Stimulated activated naive CD4-positive, alpha-beta T cell treated with Interleukin-2 at 50 U/mL for 16 hours (primary cell): ENCODE measurements at places on chromosomes 7 and 10.

DNA sequence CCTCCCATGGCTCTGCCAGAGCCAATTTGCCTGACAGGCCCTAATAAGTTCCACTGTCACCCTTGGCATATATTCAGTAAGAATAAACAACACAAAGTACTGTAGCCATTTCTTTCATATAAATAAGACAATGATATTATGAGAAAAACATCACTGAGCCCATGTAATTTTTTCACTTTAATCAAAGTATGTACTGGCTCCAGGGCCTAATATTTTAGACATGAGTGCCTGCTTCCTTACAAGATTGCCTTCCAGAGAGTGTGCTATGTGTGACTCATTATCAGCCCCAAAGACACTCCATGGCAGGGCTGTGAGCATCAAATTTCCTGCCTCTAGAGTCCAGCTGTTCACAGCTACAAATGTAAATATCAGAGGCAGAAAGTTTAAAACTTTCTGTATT is 297.6 kb downstream of the LHFPL3 start:
- no peak for DNase-seq

DNA sequence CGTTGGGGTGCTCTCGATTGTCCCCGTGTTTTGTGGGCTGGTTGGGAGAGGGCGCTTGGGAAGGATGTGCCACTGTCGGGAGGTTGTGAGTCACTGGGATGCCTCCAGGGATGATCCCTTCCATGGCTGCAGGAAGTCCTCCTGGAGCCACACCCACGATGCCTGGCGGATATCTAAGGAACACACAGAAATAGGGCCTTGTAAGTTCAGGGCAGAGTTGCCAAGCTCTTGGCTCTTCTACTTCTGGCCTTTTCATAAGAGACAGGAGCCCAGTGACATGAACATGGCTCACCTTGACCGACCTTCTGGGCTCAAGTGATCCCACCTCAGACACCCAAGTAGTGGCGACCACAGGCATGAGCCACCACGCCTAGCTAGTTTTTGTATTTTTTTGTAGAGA is 47.6 kb downstream of the ZRANB1 start:
- no peak for DNase-seq

- DNase-seq, result no peak
These were observed 6.7 kb downstream of the TWIST1 start for GRCh38 chr7:19110776-19111175.

GRCh38 chr10:59104186-59104585 is 72.3 kb upstream of the PHYHIPL start:
- DNase-seq, result no peak

DNA sequence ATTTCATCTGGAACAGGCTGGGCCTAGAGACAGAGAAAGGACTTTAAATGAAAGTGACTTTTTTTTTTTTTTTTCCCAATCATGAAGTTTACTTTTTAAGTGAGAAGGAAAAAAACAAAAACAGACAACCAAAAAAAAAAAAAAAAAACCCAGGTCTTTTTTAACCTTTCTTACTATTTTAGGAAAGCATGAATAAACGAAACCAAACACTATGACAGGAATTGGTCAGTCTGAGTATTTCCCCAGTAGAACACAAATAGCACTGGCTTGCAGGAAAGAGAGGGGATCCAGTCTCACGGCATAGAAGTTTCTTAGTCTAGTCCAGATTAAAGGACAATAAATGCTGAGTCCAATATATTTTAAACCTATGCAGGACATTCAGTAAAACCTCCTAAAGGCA is 180.5 kb upstream of the CCDC6 start:
- DNase-seq, result no peak

DNA sequence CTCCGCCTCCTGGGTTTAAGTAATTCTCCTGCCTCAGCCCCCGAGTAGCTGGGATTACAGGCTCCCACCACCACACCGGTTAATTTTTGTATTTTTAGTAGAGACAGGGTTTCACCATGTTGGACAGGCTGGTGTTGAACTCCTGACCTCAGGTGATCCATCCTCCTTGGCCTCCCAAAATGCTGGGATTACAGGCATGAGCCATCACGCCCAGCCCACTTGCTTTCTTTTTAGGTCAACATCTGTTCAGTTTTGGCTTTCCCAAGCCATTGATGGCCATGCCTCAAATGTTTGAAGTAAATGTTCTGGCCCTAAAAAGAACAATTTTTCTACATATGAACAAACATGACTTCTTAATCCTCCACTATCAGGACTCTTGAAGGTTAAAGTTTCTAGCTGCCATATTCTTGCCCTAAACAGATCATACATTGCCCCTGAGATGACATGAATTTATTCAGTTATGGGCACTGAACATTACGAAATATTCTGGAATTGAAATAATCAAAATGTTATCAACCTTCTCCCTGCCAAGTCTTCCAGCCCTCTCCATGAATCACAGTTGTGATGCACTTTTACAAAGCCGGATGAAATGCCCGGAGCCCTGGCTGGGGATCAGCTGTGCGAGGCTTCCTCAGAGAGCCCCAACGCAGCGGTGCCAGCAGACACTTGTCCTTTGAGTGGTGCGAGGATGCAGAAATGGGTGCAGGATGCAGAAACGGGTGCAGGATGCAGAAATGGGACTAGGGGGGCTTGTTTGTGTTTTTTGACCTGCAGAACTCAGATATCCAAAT is 2.9 kb downstream of the MRLN start:
- DNase-seq, result no peak

DNA sequence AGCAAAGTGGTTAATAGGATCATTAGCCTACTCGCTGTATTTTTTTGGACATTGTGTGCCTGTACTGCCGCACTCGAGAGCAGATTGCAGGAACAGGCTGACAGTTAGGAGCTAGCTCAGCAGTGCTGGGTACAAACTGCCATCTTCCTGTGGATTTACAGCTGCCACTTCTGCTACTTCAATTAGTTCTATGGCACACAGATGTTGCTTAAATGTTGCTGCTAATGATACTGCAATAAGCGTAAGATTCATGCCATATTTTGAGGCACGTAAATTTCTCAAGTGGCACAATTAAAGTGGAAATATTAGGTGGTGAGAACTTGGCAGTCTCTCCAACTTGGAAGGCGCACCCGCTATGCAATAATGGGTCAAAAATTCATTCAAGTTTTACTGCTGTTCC is 171.9 kb downstream of the EBF3 start:
- DNase-seq, result no peak

DNA sequence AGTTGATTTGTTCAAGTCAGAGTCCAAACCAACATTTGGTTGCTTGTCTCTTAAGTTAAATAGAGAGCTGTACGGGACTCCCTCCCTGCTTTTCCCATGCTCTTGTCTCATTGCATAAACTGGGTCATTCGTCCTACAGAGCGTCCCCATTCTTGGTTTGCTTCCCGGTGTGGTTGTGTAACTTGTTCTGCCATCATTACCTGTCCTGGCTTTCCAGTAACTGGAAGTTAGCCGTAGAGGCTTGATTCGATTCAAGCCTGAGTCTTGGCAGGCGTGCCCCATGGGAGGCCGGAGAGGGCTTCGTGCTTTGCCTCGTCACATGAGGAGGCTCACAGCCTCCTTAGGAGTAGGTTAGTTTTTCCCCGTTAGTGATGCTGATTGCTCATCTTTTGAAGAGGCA is 40.2 kb downstream of the FBH1 start:
- no peak for DNase-seq

GRCh38 chr7:46218461-46219200 is 297.6 kb upstream of the IGFBP3 start:
- DNase-seq, result no peak

- DNase-seq, result no peak
These were observed 521 bp downstream of the LIMK1 start for GRCh38 chr7:74083928-74084721.

GRCh38 chr7:110921595-110922151 is 169.3 kb upstream of the LRRN3 start:
- no peak for DNase-seq

GRCh38 chr7:32347244-32347828 is 142.8 kb downstream of the LSM5 start:
- DNase-seq, result no peak

DNA sequence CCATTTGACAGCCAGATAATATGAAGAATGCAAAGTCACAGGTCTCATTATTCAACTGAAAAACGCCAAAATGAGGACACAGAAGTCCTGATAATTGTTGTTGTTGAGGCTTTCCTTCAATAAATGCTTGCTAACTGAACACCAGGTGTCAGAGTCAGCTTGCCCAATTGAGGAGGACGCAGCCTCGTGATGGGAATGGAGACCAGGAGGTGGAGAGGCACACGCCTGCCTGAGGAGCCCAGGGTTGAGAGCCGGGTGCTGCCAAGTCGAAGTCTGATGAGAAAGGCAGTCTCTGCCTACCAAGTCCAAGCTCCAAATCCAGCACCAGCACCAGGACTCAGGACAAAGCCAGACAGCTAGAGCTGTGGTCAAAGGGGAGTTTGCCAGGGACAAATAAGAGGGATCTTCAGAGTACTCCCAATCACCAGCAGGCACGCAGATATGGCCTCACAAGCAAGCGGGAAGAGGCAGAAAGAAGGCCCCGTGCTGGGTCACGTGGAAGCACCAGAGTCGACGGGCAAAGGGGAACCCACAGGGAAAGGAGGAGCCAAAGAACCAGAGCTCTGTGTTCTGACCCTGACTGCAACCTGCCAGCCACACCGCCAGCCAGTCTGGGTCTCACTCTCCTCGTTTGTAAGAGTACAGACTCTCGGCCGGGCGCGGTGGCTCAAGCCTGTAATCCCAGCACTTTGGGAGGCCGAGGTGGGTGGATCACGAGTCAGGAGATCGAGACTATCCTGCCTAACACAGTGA is 47.6 kb downstream of the VOPP1 start:
- DNase-seq, result no peak

DNA sequence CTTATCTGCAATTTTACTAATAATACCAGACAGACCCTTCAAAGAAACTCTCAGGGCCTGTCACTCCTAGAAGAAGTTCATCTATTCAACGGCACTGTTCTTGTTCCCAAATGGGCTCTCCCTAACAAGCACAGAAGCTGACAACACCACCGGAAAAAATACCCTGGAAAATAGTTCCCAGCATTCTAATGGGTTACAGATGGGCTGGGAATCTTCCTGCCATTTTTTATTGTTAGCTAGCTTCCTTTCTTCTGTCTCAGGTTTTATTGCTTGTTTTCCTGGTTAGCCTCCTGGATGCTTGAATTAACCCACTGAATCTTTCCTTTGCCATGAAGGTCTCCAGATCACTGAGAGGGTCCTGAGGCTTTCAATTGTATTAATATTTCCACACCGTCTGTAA is 689.8 kb upstream of the NRP1 start:
- DNase-seq, result no peak
